Muscle of leg (tissue), 16 donors: ENCODE measurements at places on chromosomes 5 and 9.

- H3K4me3 ChIP-seq = no peak overlapping the region
- no peaks in the 10 kb centered on the region for H3K27me3 ChIP-seq
- no peaks in the 10 kb centered on the region for H3K36me3 ChIP-seq
- no peak for DNase-seq
- H3K4me1 ChIP-seq = no peaks in the 10 kb centered on the region
- H3K27ac ChIP-seq = no peak overlapping the region
Observed at GRCh38 chr5:158644301-158644700, 455.4 kb downstream of the EBF1 start.

DNA sequence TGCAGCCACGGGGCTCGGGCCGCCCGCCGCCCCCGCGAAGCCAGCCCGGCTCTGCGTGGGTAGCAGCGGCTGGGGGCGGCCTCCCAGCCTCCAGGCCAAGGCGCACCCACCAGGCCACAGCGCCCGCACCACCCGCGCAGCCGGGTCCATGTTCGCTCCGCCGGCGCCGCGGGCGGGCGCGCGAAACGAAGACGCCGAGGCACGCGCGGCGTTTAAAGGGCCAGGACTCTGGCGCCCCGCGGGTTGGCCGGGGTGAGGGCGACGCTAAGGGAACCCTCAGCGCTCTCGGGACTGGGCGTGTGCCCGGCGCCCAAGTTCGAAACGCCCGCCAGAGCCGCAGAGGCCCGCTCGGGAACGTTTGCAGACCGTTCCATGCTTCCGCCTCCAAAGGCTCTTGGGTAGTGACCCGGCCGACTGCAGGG is at the start of gene PTGES2:
Gene PTGES2 (minus strand): TSS at position 162 of the 422 bp plus-strand sequence. CDS start 12 bp downstream, at position 150.
- peaks cover 22% of the 10 kb centered on the region for H3K36me3 ChIP-seq
- H3K4me1 ChIP-seq = peaks cover 37% of the 10 kb centered on the region
- no peaks in the 10 kb centered on the region for H3K27me3 ChIP-seq
- peak within 1 kb of the TSS; percentile 99 for H3K4me3 ChIP-seq

- no peak overlapping the region for H3K27ac ChIP-seq
- no peak for DNase-seq
- H3K4me3 ChIP-seq = no peak overlapping the region
- no peaks in the 10 kb centered on the region for H3K27me3 ChIP-seq
- peaks cover 6% of the 10 kb centered on the region for H3K36me3 ChIP-seq
- H3K4me1 ChIP-seq = no peaks in the 10 kb centered on the region
Observed at GRCh38 chr5:103036601-103037000, 83.3 kb downstream of the GIN1 start.

- no peaks in the 10 kb centered on the region for H3K36me3 ChIP-seq
- H3K4me1 ChIP-seq = no peaks in the 10 kb centered on the region
- H3K27ac ChIP-seq = no peak overlapping the region
- no peak for DNase-seq
- no peak overlapping the region for H3K4me3 ChIP-seq
Observed at GRCh38 chr5:12883395-12883794, 979.1 kb upstream of the CTNND2 start.

GRCh38 chr5:142853682-142854081 is 83.5 kb downstream of the ARHGAP26 start:
- no peak overlapping the region for H3K27ac ChIP-seq
- peaks cover 17% of the 10 kb centered on the region for H3K4me1 ChIP-seq
- no peaks in the 10 kb centered on the region for H3K36me3 ChIP-seq
- H3K27me3 ChIP-seq = no peaks in the 10 kb centered on the region
- no peak overlapping the region for H3K4me3 ChIP-seq
- DNase-seq = no peak

DNA sequence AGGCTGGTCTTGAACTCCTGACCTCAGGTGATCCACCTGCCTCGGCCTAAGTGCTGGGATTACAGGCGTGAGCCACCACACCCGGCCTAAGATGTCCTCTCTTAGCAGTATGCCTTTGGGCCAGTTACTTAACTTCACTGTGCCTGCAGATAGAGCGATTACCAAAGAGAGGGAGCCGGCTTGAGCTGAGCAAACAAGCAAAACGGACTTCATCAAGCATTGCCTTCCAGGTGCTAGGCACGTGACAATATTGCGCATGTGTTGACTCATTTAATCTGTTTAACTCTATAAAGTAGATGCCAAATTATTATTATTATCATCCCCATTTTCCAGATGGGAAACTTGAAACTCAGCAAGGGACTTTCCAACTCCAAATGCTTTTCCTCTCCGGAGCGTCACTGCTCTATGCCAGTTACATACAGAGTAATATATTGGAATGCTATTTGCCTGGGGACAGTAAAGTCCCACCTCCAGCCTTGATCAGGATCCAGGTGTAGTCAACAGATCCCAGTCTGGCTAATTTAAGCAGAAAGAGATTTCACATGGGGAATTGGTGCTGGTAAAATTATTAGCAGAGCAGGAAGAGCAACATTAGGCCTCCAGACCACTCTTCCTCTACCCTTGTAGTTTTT is 5.6 kb upstream of the C9orf152 start:
- H3K4me1 ChIP-seq = no peaks in the 10 kb centered on the region
- H3K27ac ChIP-seq = no peak overlapping the region
- no peak for DNase-seq

GRCh38 chr9:87853876-87854579 is 28.6 kb upstream of the SPATA31E1 start:
- peaks cover under 1% of the 10 kb centered on the region for H3K4me1 ChIP-seq
- no peak for DNase-seq
- no peak overlapping the region for H3K27ac ChIP-seq
- H3K27me3 ChIP-seq = no peaks in the 10 kb centered on the region

DNA sequence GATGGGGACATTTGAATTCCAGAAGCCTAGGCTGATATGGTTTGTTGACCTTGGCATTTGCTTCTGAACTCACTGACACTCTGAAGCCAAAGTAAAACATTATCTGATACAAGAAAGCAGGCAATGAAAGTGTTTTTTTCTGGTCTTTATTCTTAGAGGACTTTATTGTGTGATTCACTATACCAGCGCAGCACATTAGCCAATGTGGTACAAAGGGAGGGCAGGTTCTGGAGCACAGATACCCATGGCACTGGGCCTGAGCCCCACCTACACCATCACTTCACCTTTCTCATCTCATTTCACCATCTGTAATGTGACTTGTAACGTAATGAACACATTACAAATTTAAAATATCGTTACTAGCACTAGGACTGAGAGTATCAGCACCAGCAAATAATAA is 89.7 kb upstream of the ZNF366 start:
- H3K4me3 ChIP-seq = no peak overlapping the region
- DNase-seq = no peak
- H3K36me3 ChIP-seq = no peaks in the 10 kb centered on the region
- no peak overlapping the region for H3K27ac ChIP-seq
- peaks cover 4% of the 10 kb centered on the region for H3K4me1 ChIP-seq

GRCh38 chr9:118630931-118631595 is 738.2 kb downstream of the BRINP1 start:
- H3K27me3 ChIP-seq = no peaks in the 10 kb centered on the region
- H3K4me1 ChIP-seq = no peaks in the 10 kb centered on the region
- DNase-seq = no peak
- no peak overlapping the region for H3K4me3 ChIP-seq
- no peaks in the 10 kb centered on the region for H3K36me3 ChIP-seq
- no peak overlapping the region for H3K27ac ChIP-seq

- no peak within 1 kb of the TSS for H3K4me3 ChIP-seq
- peak; percentile 43 for DNase-seq
- H3K27ac ChIP-seq = peak within 1 kb of the TSS; percentile 67
- H3K4me1 ChIP-seq = peaks cover 38% of the 10 kb centered on the region
- no peaks in the 10 kb centered on the region for H3K27me3 ChIP-seq
Observed at GRCh38 chr5:142685418-142686209, at the start of gene FGF1. Gene FGF1 (minus strand): TSS chr5:142686090. CDS start chr5:142614127, 71,963 bp downstream.

DNA sequence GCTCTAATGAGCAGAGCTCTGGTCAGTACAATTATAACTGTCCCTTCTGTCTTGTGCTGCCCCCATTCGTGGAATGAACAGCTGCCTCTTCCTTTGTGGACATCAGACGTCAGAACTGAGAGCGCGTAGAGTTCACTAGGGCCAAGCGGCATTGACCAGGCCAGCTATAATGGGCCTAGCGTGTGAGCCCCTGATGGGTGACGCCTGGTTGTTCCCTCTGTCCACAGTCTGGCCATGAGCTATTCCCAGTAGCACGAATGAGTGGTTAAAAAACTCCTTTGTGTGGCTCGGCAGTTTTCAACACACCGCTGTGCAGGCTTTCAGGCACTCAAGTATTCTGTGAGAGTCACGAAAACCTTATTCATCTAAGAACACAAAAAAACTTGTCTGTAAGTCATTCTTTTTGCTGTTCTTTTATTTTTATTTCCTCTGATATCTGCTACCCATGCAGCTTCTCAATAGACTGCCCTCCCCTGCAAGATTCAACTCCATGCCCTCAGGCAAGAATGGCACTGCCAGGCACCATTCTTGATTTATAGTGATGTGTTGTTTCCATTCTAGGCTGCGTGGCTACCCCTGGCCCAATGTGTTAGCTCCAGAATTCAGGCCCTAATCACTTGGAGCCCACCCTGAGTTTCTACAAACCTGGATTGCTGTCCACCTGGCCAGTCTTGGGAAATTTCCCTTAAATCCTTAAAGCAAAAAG is 52.5 kb downstream of the ANKDD1B start:
- no peak for DNase-seq
- peaks cover 2% of the 10 kb centered on the region for H3K36me3 ChIP-seq
- H3K4me3 ChIP-seq = no peak overlapping the region

- peak; percentile 94 for DNase-seq
Observed at GRCh38 chr9:103362986-103363385, 367.9 kb downstream of the CYLC2 start.

- peaks cover 23% of the 10 kb centered on the region for H3K36me3 ChIP-seq
- H3K27me3 ChIP-seq = no peaks in the 10 kb centered on the region
- no peak overlapping the region for H3K4me3 ChIP-seq
- no peak for DNase-seq
Observed at GRCh38 chr9:86009133-86009532, 68.2 kb downstream of the NAA35 start.

- H3K36me3 ChIP-seq = no peaks in the 10 kb centered on the region
- no peaks in the 10 kb centered on the region for H3K27me3 ChIP-seq
- no peak for DNase-seq
- H3K27ac ChIP-seq = no peak overlapping the region
Observed at GRCh38 chr5:75018805-75019587, 33.4 kb downstream of the GCNT4 start.

DNA sequence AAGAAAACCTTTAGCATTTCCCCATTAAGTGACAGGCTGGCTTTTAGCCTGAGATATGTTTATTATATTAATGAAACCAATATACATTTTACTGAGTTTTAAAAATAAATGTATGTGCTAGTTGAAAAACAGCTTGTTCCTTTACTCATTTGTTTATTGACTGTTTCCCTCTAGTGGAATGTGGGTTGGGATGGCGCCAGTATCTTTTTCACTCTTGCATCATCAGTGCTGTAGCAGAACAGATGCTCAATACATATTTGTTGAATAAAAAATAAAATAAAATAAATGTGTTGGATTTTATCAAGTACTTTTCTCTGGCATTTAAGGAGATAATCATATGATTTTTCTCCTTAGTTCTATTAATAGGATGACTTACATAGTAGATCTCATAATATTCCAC is 43.0 kb downstream of the FSTL4 start:
- no peak overlapping the region for H3K27ac ChIP-seq
- peak; percentile 66 for DNase-seq
- H3K4me3 ChIP-seq = no peak overlapping the region
- no peaks in the 10 kb centered on the region for H3K4me1 ChIP-seq

- DNase-seq = no peak
- H3K27me3 ChIP-seq = peaks cover 2% of the 10 kb centered on the region
- peaks cover 4% of the 10 kb centered on the region for H3K4me1 ChIP-seq
- H3K36me3 ChIP-seq = no peaks in the 10 kb centered on the region
- H3K4me3 ChIP-seq = no peak overlapping the region
Observed at GRCh38 chr9:70451765-70452164, 37.3 kb upstream of the KLF9 start.

DNA sequence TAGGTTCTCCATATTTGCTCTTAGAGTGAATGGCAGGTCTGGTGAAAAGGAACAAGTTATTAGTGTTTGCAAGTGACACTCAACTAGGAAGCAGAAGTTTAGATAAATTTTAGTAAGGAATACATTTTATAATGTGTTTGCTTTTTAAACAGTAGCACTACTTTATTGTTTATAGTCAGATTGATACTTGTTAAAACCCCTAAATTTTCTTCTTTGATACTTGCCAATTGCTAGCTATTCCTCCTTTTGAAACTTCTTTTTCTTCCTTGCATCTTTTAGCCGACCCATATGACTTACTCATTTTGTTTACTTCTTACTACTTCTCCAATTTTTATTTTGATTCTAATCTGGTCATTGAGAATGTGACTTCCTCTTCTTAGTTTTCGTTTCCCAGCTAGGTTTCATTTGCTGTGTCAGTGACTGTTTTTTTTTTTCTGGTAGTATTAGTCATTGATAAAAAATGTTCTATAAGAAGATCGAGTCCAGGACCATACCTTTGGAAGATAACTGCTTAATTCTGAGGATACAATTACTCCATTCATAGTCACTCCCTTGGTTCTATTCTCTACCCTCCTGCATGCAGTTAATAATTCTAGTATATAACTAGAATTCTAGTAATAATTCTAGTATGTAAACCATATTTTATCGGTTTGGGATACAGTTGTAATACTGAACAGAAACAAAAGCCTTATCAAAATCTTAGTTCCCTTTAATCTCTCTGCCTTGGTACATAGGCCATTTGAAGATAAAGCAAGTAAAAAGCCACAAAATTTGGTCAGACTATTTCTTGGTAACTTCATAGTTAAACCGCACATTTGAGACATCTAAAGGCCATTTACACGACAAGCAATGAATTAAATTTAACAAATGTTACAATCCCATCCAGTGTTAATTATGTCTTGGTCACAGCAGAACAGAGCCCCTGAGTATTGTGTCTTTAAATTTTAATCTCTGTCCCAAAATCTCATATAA is 2.8 kb upstream of the RICTOR start:
- no peaks in the 10 kb centered on the region for H3K27me3 ChIP-seq
- H3K4me3 ChIP-seq = no peak overlapping the region
- DNase-seq = peak; percentile 43

DNA sequence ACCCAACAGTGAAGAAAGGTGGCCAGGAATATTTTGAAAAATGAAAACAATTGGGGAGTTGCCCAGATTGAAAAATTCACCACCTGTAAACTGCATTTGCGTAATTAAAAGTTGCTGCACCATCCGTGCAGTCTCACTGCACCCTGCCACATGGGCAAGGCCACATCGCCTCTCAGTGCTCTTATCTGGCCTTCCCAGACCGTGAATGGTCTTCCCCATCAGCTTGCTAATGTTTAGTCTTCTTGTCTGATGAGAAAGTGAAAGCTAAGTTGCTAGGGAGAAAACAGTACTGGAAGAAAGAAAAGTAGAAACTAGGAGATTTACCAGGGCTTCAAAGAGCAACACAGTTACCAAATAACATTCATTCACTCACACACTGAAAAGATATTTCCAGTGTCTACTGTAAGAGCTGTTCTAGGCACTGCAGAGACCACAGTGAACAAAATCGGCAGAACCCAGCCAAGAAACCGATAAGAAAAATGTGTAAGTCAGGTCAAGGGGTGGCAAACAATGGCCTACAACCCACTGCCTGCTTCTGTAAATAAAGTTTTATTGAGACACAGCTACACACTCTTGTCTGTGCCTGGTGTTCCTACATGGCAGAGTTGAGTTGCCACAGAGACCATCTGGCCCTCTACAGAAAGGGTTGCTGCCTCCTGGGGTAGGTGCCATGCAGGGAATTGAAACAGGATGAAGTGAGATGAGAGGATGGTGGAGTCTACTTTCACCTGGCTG is 51.2 kb upstream of the CTSL start:
- H3K27me3 ChIP-seq = no peaks in the 10 kb centered on the region
- no peak for DNase-seq
- no peak overlapping the region for H3K4me3 ChIP-seq
- no peak overlapping the region for H3K27ac ChIP-seq
